Activated naive CD4-positive, alpha-beta T cell treated with anti-CD3 and anti-CD28 coated beads for 36 hours (primary cell): ENCODE measurements at places on chromosomes 16 and 17.

GRCh38 chr16:78116946-78117345 lies 17.5 kb downstream of the WWOX start:
- DNase-seq: no peak

DNA sequence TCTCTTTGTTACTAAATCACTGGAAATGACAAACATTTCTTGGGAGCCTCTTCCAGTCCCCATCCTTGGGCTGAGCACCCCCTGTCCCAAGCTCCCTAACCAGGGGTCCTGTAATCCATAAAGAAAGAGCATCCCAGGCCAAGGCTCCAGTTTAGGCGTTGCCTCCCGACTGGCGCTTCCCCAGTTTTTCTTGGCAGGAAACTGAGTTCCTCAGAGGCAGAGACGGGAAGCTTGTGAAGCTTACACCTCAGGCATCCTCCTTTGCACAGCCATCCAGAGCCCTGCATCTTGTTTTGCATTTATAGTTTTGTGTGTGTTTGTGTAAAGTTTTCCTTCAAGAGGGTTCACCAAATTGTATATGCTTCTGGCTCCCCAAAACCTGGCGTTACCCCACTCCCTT lies 7.1 kb downstream of the COPZ2 start:
- DNase-seq: no peak

DNA sequence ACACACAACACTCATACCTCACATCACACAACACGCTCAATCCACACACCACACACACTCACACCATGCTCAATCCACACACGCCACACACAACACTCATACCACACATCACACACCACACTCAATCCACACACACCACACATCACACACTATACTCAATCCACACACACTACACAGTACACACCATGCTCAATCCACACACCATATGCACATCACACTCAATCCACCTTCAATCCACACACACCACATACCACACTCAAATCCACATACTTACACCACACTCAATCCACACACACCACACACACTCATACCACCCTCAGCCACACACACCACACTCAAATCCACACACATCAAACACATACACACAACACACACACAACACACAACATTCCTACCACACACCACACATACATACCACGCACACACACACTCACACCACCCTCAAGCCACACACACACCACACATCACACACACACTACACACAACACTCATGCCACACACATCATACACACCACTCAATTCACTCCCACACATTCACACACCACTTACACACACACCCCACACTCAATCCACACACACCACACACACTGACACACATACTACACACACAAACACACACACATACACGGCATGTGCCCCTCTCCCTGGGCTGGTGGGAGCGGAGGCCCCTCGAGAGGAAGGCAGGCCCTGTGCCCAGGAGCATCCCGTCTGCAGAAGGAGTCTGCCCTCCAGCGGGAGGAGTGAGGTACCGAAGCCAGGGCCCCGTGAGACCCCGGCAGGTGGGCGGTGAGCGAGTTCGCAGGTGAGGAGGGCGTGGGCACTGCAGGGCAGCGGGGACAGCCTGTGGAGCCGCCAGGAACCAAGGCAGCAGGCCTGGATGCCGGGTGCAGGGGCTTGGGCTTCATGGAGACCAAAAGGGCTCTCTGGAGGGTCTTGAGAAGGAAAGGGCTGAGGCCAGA lies 33.1 kb upstream of the RPTOR start:
- DNase-seq: no peak

- no peak for DNase-seq
These were observed 265.1 kb downstream of the NTN1 start for GRCh38 chr17:9286434-9286833.

DNA sequence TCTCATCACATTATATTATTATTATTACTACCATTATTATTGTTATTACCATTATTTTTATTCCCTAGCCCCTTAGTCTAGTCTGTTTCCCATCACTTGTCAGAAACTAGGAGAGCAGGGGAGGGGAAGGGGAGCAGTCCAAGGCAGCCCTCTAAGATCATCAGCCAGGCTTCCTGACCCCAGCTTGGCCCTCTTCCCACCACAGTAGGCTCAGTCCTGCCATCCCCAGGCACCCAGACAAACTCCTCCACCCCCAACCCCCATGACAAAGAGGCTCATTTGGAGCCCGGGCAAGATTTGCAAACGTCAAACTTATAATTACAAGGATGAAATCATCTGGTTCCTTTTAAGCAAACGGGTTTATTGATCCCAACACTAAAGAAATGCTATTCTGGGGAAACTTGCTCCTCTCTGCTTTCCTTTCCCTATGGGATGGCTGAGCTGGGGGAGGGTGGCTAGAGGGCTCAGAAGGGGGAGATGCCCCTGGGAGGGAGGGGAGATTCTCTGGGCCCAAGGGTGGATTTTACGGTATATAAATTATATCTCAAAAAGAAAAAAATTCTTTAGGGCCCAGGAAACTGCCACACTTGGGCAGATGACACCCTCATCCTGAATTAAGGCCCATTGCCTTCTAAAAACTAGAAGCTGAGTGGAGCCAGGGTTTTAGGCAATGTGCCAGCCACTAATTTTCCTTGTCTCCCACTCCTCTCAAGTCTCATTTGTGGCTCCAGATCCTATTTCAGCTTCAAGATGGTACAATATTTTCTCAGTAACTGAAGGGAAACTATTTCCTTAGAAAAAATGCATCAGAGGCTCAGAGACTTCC lies 4.4 kb upstream of the CBFB start:
- DNase-seq: no peak
